CD4-positive, alpha-beta T cell treated with Interleukin-1 beta for 1 hour (primary cell): ENCODE measurements at places on chromosomes 16 and 17.

GRCh38 chr17:81376946-81377714, 18.1 kb upstream of the BAHCC1 start:
- no peak for DNase-seq

DNA sequence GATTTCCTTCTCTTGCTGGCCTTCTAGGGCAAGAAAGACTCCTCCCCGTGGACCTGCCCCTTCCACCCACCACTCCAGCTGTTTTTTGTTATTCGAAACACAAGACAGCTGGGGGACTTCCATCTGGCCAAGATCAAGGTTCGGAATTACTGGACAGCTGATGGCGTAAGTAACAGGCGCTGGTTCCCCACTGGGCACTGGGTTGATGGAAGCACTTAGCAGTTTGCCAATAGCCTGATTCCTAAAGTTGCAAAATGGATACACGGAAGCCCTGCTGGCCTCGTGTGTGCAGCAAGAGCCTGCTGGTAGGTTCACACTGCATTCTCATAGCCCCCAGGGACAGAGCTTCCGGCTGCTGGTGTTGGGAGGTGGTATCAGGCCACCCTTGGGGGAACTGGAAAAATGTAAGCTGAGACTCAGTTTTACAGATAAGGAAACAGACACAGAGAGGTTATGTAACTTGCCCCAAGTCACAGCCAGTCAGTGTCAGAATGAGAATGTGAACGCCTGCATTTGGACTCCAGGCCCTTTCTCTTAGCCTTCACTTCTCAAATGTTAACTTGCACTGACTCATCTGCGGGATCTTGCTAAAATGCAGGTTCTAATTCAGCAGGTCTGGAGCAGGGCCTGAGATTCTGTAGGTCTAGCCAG, 171.7 kb downstream of the KATNIP start:
- DNase-seq, result no peak

DNA sequence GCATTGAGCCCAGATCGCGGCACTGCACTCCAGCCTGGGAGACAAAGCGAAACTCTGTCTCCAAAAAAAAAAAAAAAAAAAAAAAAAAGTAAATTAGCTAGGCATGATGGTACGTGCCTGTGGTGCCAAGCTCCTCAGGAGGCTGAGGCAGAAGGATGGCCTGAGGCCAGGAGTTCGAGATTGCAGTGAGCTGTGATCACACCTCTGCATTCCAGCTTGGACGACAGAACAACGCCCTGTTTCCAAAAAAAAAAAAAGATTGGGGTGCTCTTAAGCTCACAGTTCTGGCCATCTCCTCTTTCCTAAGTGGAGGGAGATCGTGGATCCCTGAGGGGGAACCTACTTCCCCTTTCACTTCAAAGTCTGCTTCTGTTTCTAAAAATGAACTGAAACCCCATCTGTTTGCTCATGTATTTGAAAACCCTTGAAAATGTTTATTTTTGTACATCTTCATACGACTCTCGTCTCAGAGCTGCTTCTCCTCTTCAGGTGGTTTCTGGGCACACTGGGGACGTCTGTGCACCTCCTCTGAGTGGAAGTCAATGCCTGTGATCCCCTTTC, 138.8 kb downstream of the PRKCA start:
- DNase-seq, result no peak

DNA sequence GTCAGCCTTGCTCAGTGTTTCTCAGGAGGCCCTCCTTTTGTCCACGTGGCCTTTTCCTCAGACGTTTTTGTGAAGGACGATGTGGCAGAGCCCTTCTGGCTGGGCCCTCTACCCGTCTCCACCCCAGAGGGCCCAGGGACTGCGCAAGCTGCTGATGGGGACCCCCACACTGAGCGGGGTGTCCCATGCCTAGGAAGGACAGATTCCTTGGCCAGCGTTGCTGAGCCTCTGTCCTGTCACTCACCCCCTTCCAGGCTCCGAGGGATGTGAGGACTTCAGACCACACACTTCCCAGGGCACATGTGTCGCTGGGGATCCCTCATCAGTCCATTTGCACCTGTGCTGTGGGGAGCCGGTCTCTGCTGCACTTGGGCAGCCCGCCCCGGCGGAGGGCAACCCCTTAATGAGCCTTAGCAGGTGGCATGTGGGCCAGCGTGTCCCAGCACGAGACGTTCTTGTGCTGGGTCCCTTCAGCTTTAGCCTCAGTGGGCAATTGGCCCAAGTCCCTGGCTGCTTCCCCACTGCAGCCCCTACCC, 48.3 kb downstream of the NT5M start:
- no peak for DNase-seq

DNA sequence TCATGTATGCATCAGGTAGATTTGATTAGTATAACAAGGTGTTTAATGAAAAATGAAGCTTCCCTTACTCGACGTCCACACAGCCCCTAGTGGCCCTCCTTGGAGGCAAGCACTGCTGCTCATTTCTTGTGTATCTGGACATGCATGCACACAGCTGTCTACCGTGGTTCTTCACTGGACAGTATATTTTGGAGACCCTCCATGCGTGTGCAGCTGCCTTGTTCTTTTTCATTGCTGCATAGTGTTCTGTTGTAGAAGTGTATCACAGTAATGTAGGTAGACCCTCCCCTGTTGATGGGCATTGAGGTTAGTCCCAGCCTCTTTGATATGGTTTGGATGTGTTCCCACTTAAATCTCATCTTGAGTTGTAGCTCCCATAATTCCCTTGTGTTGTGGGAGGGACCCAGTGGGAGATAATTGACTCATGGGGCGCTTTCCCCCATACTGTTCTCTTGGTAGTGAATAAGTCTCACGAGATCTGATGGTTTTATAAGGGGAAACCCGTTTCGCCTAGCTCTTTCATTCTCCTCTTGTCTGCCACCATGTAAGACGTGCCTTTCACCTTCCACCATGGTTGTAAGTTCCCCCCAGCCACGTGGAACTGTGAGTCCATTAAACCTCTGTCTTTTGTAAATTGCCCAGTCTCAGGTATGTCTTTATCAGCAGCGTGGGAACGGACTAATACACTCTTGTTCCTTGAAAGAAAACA, 6.3 kb downstream of the CMIP start:
- DNase-seq, result no peak

GRCh38 chr16:11585460-11586377, 1.0 kb downstream of the LITAF start:
- no peak for DNase-seq

GRCh38 chr16:16080465-16081065, 131.1 kb downstream of the ABCC1 start:
- DNase-seq, result no peak

- DNase-seq, result no peak
Observed at GRCh38 chr17:31286587-31286986, 10.5 kb downstream of the OMG start.

DNA sequence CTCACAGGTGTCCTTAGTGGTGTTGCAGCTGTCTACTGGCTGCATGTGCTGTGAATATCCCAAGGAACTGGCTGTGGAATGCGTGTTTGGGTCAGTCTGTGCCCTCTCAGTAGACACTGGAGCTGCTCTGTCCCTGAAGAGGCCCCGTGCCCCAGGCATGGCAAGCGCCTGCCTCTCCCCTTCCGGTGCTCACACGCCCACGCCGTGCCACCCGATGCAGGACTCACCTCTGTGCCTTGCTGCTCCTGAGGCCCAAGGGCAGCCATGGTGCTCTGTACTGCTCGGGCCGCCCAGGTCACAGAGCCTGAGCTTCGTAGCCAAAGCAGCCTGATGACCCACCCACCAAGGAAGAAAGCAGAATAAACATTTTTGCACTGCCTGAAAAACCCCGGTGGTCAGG, 10.0 kb downstream of the RGS11 start:
- DNase-seq, result no peak

GRCh38 chr17:28669918-28670317, 7.9 kb downstream of the SUPT6H start:
- no peak for DNase-seq

DNA sequence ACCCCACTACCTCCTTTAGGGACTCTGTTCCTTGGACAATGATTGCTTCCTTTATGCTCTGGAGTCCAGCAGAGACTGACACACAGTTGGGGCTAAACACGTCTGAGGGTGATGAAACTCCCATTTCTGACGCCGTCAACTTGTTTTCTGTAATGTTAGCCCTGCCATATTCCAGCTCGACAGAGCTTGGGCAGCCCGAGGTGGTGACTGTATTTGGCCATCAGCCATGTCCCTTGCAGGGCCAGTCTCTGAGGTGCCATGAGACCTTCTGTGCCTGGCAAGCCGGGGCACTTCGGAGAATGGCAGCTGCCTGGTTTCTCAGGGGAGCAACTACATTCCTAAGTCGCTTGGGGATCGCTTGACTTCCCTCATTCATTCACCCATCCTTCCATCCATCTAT, 278.9 kb upstream of the TNRC6C start:
- no peak for DNase-seq

DNA sequence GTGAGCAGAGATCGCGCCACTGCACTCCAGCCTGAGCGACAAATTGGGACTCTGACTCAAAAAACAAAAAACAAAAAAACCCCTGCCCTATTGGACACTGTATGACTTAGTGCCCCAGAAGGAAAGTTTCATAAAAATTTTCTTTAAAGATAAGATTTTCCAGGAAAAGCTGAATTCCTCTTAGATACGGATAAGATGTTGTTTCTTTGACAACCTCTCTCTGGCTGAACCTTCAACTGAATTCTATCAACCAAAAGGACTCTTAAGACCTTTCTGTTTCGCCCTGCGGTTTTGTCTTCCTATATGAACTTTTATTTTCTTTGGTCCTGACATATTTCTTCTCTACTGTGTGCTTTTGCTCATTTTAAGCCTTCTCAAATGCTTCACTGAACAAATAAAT, 35.8 kb downstream of the CPPED1 start:
- no peak for DNase-seq

DNA sequence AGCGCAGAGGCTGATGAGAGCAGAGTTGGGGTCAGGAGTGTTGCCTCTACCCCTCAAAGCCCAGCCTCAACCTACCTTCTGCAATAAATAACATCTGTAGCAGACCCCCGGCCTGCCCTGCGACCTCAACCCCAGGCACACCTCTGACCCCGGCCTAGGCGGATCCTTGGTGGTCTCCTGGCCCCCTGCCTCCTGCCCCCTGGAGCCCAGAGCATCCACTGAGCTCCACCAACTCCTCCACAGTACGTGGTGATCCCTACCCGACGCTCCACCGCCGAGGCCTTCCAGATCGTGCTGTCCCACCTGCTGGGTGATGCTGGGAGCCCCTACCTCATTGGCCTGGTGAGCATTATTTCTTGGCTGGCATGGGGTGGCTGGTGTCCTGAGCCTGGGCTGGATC, 1.9 kb upstream of the LAT start:
- no peak for DNase-seq

- no peak for DNase-seq
Observed at GRCh38 chr17:47004906-47005305, 25.9 kb upstream of the RPRML start.

DNA sequence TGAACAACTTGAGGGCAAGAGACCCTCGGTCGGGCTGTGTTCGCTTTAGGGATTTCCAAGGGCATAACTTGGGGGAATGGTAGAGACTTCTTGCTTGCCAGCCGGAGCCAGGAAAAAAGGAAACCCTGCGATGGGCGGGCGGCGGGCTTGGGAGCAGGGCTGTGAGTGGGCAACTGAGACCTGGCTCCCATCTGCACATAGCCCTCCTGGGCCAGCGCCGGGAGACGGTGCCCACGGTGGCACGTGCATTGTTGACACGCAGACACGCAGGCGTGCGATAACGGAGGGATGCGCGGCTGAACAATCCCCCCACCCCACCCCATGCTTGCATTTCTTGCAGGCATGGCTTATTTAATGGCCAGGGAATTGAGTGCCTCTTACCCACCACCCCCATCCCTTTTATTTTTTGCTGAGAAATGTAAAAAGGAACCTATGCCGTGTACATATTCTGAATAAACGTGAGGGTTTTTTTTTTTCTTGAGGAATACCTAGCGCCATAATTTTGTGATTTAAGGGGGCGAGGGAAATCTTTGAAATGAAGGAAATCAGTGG, 17.1 kb upstream of the ZFHX3 start:
- DNase-seq, result no peak

- peak; percentile 60 for DNase-seq
Observed at GRCh38 chr17:7444682-7445618, at the start of gene CHRNB1. Gene CHRNB1, plus strand, starts transcription at chr17:7445061. Its CDS starts 67 bp downstream, at chr17:7445128.

GRCh38 chr17:4610656-4611055, 26.3 kb downstream of the SMTNL2 start:
- DNase-seq, result no peak

- DNase-seq, result no peak
Observed at GRCh38 chr17:303168-303567, 49.4 kb downstream of the RPH3AL start.

- no peak for DNase-seq
Observed at GRCh38 chr17:69533481-69534234, 119.2 kb downstream of the MAP2K6 start.

DNA sequence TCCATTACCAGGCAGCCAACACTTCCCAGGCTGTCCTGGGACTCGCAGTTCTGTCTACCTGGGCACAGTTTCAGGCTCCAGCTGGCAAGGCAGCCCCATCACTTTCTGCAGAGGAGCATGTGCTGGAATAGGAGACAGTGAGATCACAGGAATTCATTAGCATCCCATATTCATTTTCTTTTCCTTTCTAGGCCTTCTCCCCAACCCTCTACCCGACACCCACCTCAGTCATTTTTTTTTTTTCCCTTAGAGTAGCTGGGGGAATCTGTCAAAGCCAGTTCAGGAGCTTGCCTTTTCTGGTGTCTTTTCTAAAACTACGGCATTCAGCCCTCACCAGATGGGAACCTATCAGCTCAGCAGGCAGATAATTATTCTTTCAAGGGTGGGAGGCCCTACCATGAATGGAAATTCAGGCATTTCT, 42.4 kb upstream of the FBXO47 start:
- no peak for DNase-seq

- no peak for DNase-seq
Observed at GRCh38 chr16:62240722-62241121, 204.5 kb upstream of the CDH8 start.

GRCh38 chr17:38673707-38674013, 1.1 kb downstream of the EPOP start:
- DNase-seq, result no peak

DNA sequence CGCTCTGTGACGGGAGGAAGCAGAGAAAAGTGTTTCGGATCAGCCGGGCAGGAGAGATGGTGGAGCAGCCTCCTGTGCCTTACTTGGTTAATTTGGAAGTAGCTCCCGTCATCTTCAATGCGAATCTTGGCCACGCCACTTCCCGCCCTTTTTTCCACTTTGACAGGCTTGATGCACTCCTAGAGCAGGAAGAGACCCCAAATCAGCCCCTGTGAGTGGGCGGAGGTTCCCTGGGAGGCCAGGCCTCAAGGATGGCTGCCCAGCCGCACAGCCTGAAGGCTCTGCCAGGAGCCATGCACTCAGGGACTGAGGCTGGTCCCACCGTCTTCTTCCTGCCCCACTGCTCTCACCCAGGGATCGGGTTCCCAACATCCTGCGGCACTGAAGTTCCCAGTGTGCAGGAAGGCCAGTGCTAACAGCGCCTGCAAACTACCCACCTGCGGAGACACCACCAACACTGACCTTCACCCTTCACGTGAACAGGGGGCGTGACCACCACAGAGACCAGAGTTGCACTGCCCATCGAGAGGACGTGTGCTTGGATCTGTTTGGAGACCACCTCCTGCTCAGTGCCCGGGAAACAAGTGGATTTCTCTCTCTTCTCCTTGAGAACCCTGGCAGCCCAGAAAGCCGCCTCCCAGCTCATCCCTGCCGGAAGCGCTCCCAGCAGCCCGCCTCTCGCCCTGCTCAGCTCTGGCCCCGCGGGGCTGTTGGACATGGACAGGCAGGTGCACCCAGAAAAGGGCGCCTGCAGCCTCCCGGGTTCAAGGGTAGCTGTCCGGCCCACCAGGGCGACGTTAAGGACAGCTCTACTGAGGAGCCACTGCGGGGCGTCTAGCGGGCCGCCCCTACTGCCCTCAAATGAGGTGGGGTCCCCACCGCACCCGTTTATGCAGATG, 988 bp downstream of the CIAO3 start:
- DNase-seq, result no peak
